ENCODE measurements at places on chromosomes 5 and 9. TPM values are rescaled to one million over a fixed set of nuclear protein-coding genes. Genes with fewer than 3 reads are reported as not detected.

The CAVIN4 gene
- 0.82 TPM for total RNA-seq

The FGFR4 gene
- total RNA-seq, result 60.3 TPM

The NRG2 gene
- 0.52 TPM for total RNA-seq

The BTNL9 gene
- 12.7 TPM for total RNA-seq

The C5orf58 gene
- not detected for total RNA-seq

The SPAAR gene
- total RNA-seq, result 2.0 TPM

The OCLN gene
- total RNA-seq, result 50.2 TPM

The PTPN3 gene
- 25.8 TPM for total RNA-seq

The NR6A1 gene
- total RNA-seq, result 7.0 TPM

The C9orf43 gene
- 0.55 TPM for total RNA-seq

The IL4 gene
- not detected for total RNA-seq

The NOXA1 gene
- 18.0 TPM for total RNA-seq

The TRIM7 gene
- 1.5 TPM for total RNA-seq

The GDA gene
- 65.5 TPM for total RNA-seq

The SLC25A2 gene
- 1.5 TPM for total RNA-seq

The QRFP gene
- 0.87 TPM for total RNA-seq

The SLC34A1 gene
- total RNA-seq, result not detected

The PCDHGA9 gene
- total RNA-seq, result 6.7 TPM

The NUDT12 gene
- 22.1 TPM for total RNA-seq

The UNC5A gene
- total RNA-seq, result 0.16 TPM

The UBLCP1 gene
- 18.3 TPM for total RNA-seq

The PCDHB5 gene
- total RNA-seq, result 0.41 TPM

Measured in mucosa of descending colon (tissue), 3 donors.